ENCODE measurements at places on chromosomes 4 and X.

- DNase-seq = no peak
These were observed 62.4 kb downstream of the TRAPPC11 start for GRCh38 chr4:183721207-183722081.

DNA sequence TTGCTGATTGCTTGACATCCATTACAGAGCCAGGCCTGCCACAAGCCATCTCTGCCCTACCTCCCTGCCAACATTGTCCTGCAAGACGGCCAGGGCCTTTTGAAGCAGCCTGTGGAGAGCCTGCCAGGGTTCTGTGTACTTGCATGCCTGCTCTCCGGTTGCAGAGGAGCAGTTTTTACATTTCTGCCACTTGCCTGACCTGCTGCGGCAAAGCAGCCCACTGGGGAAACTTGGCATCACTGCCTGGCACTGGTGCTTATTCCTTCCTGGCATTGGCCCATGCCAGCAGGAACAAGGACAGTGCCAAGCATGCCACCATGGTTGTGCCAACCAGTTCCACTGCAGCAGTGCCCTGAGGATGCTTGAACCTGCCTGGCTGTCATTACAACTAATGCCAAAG, 167.1 kb downstream of the NHS start:
- no peak for DNase-seq

GRCh38 chrX:41621222-41621723, 67.5 kb upstream of the GPR34 start:
- DNase-seq = no peak

DNA sequence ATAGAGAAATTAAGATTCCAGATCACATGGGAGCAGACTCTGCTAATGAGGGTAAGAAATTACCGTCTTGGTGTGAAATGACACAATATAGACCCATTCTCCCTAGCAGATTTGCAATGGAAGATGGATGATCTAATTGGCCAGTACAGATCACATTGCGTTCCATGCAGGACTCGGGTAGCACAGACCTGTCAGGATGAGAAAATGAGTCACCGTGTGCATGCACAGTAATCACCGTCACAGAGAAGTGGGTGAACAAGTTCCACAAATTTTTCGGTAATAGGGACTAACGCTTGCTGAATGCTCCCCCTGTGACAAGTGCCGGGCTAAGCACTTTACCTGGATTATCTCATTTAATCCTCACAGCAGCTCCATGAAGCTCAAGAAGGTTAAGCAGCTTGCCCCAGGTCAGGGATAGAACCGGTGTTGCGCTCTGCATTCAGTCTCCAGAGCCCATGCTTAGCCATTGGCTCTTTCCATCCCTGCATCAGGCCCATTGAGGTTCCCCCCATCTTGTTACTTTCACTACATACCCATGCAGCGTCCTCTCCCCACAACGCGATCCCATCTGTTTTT, 375.6 kb downstream of the FBXW7 start:
- no peak for DNase-seq

GRCh38 chr4:153159728-153160221, 44.5 kb upstream of the TRIM2 start:
- DNase-seq = no peak

Measured in caudate nucleus (tissue), 63 donors.